ENCODE measurements at places on chromosomes 1 and 21. TPM values are rescaled to one million over a fixed set of nuclear protein-coding genes. Genes with fewer than 3 reads are reported as not detected.

DNA sequence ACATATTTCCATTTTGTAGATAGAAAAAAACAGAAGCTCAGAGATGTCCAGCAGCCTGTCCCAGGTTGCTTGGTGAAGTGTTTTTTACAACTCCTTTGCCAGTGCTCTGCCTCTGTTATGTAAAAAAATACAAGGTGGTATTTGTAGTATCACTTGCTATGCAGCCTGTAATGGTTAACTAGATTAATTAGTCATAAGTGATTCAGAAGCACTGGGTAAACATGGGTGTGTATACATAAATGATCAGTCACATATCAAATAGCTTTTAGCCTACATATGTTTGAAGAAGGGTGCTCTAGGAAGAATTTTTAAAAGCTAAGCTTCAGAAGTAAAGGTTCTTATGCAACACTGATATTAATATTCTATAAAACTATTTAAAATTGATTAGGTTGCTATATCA is 70.0 kb upstream of the MAGI3 start:
- no peak overlapping the region for H3K27ac ChIP-seq
- H3K36me3 ChIP-seq, result no peaks in the 10 kb centered on the region
- H3K27me3 ChIP-seq, result no peaks in the 10 kb centered on the region
- H3K4me3 ChIP-seq, result no peak overlapping the region
- DNase-seq, result no peak

DNA sequence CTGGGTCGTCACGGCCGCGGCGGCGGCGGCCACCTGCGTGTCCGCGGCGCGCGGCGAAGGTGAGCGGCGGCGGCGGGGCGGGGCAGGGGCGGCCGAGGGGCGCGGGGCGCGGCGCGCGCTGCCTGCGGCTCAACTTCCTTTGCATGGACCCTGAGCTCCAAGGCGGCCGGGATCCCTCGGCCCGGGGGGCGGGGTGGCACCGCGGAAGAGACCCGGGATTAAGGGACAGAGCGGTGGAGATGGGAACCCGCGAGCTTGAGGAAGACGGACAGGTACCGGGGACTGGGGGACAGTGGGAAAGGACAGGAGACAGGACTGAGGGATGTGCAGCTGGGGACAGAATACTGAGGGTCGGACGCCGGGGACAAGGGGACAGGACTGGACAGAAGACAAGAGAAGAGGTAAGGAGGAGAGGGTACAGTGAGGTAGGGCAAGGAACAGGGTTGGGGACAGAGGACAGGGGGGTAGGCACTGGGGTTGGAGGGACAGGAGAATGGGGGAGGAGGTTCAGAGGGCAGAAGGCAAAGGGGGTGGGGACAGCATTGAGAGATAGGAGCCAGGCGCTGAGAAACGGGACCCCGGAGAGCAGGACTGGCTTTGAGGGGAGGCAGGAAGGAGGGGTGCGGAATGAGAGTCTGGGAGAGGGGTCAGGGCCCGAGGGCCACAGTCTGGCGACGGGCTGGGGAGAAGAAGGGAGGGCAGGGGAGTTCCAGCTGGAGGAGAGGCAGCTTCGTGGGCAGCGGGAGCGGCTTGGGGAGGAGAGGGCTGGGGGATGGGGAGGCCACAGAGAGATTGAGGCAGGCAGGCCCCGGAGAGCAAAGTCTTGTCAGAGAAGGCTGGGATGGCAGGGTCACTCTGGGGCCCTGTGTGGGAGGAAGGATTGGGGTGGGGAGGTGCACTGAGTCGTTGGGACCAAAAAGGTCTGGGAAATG is 648 bp downstream of the EPHA8 start:
- H3K4me3 ChIP-seq, result no peak overlapping the region
- H3K27ac ChIP-seq, result no peak overlapping the region
- peaks cover 65% of the 10 kb centered on the region for H3K27me3 ChIP-seq
- no peak for DNase-seq

- no peak for DNase-seq
- H3K27ac ChIP-seq, result no peak overlapping the region
- H3K27me3 ChIP-seq, result no peaks in the 10 kb centered on the region
- H3K36me3 ChIP-seq, result no peaks in the 10 kb centered on the region
- H3K4me1 ChIP-seq, result no peaks in the 10 kb centered on the region
- no peak overlapping the region for H3K4me3 ChIP-seq
Observed at GRCh38 chr1:54652168-54652567, 10.6 kb downstream of the MROH7 start.

DNA sequence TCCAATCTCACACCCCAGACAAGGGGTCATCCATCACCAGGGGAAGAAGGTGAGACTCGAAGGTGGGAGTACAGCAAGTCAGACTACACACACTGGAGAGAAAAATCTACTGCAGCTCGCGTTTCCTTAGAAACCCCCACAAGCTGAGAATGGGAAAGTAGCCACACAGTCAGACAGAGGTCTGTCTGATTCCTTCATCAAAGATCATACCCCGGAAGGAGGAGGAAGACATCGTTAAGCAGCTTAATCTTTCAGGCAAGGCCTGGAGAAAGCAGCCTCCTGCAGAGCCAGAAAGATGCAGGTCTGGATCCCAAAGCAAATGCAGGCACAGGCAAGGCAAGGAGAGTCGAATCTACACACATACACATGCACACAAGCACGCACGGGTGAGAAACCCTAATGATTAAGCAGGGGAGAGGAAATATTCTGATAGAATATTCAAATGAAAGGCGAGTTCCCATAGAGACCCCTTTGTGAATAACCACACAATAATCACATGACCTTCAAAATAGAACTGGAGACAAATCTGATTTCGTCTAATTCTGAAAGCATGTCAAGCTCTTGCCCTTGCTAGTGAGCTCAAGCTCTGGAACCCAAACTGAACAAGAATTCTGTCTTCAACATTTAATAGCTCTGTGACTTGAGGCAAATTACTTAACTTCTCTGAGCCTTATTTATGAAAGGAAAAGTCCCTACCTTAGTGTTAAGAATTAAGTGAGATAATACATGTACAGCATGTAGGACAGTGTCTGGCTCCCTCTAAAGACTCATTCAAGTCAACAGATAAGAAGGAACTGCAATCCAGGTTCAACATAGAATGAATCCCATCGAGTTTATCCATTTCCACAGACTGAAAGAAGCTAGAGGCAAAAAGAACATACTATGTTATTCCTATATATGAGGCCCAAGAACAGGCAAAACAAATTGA is 387.8 kb downstream of the OMA1 start:
- no peaks in the 10 kb centered on the region for H3K4me1 ChIP-seq
- H3K27ac ChIP-seq, result no peak overlapping the region
- H3K36me3 ChIP-seq, result no peaks in the 10 kb centered on the region
- H3K27me3 ChIP-seq, result no peaks in the 10 kb centered on the region

Gene BEND5
- total RNA-seq, result not detected
